ENCODE measurements at places on chromosomes 16 and 17.

DNA sequence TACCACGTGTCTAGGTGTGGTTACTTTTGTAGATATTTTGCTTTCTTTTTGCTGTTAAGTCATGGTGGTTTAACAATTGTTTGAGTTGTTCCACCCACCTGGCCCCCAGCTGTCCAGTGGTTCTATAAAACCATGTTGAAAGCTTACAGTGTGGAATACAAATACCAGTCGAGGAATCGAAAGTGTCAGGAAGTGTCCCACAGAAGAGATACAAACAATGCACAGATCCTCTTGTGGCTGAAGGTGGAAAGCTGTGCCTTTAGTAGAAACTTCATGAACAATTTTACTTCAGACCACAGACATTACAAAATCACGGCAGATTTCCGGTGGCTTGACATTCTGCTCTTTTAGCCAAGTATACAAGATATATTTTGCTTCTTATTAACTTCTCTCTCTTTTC lies 782.4 kb upstream of the SOX9 start:
- no peak for DNase-seq

DNA sequence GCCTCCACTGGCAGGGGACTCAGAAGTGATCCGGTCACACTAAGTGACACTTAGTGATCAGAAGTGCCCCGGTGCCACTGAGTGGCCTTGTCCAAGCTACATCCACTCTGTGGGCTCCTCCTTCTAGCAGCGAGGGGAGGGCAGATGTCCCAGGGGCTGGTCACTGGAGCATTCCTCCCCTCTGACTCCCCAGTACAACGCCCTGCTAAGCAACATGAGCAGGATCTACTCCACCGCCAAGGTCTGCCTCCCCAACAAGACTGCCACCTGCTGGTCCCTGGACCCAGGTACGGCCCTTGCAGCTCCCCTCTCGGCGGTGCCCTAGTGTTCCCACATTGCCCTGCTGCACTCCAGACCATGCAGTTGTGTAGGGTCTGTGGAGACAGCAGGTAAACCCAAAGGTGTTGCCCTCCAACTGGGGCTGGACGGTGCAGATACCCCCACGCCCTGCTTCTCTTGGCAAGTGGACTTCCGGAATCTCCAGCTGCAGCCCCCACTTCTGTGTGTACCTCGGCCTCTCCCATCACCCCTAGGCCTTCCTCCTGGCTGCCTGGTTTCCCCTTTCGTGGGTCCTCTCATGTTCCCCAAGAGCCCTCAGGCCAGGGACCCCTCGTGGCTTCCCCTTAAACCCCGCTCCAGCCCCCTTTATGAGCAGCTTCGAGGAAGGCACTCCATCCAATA lies 2.1 kb downstream of the ACE start:
- peak; percentile 28 for DNase-seq

GRCh38 chr16:76854234-76854633 lies 336.8 kb upstream of the MON1B start:
- DNase-seq, result no peak

DNA sequence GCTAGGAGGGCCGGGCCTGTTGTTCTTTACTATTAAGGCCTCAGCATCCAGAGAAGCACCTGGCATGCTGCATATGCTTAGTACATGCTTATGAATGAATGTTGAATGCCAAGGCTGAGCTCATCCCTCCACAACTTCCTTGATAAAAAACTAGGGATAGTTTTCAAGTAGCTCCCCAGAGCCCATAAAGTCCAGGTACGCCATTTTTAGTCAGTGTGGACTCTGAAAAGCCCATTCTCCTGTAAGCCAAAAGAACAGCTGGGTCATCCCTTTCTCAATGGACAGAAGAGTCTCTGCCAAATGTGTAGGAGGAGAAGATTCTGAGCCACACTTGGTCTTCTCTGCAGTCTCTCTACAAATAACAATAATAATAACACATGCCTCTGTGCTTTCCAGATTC lies 8.9 kb upstream of the ITGB3 start:
- DNase-seq, result no peak

- no peak for DNase-seq
Measured at GRCh38 chr16:53445534-53445933, 11.3 kb downstream of the RBL2 start.

DNA sequence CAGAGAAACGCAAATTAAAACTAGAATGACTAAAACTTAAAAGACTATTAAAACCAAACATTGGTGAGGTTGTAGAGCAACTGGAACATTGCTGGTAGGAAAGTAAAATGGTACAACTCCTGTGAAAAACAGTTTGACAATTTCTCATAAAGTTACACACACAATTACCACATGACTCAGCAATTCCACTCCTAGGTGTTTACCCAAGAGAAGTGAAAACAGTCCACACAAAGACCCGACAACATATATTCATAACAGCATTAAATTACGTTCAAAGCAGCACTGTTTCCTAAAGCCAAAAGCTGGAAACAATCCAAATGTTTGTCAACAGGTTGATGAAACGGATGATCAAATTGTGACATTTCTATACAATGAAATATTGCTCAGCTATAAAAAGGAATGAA lies 26.5 kb upstream of the ALOX12 start:
- no peak for DNase-seq

DNA sequence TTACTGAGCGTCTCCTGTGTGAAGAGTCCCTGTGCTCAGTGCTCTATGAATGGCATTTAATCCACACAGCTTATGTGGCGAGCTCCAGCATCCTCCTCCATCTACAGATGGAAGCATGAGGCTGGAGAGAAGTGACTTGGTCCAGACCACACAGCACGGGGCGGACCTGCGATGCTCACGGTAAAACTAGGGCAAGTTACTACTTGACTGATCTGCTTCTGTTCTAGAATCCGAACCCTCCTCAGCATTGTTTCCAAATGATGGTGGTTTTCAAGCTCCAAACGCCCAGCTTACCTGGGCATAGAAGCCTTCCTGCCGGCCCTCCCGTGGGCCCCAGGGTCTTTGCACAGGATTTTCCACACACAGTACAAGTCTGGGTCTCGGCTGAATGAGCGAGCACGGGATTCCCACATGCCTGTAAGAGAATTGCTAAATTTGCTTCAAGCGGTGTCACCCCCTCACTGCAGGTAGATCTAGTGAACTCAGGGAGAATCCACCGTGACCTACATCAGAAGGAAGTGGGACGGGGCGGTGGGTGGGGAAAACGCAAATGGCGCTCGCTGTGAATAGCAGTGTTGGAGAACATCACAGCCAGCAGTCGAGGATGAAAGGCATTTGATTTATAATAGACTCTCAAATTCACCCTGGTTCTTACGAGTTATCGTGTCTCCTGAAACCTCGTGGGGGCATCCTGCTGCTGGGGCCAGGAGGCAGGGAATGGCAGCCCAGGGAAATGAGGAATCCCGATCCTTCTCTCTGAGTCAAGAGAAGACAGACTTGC lies 101.1 kb downstream of the CMIP start:
- DNase-seq, result no peak

DNA sequence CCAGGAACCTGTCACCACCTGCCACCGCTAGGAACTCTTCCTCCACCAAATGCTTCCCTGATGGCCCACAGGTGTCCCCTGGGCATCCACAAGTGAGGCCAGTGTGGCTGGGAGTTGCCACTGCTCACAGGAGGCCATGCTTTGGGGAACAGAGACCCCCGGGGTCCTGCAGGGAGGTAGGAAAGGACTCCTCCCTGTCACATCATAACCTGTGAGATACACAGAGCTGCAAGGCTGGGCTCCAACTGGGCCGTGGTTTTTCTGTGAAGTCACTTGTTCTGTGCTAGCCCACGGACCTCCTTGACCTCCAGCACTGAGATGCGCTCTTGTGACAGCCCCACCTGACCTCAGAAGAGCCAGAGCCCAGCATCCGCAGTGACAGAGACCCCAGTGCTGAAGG lies 311.2 kb downstream of the C16orf95 start:
- no peak for DNase-seq

DNA sequence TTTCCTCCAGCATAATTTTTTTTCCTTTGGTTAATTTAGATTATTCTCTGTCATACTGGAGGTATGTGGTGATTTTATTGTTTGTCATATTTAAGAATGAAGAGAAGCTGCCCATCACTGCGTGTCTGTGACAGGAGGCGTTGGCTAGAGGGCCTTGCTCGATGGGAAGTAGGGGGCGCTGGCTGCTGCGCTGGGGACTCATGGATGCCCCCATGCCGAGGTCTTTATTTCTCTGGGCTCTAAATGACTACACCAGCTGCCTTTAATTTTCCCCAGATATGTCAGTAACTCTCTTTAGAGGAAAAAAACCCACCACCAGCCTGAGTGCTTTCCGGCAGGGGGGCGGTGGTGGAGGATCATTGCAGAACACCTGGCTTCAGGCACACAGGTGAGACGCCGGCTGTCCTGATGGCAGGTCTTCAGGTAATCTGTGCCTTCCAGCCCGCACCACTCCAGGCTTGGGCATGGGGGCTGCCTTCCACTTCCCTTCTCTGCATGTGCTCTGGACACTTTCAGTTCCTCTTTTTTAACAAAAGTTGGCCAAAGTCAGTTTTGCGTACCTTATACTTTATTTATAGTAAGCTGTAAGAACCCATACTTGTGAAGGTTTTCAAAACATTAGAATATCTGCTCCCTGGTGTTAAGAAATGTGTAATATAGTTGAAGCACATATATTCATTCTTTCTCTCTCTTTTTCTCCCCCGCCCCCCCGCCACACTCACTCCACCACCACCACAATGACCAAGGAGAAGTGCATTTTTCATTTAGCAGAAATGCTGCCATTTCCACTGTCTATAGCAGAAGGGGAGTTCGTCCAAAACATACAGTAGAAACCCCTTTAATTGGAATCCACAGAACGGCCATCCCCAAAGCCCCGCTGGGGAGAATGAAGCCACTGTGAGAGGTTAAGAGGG lies 192.7 kb downstream of the RPTOR start:
- no peak for DNase-seq

DNA sequence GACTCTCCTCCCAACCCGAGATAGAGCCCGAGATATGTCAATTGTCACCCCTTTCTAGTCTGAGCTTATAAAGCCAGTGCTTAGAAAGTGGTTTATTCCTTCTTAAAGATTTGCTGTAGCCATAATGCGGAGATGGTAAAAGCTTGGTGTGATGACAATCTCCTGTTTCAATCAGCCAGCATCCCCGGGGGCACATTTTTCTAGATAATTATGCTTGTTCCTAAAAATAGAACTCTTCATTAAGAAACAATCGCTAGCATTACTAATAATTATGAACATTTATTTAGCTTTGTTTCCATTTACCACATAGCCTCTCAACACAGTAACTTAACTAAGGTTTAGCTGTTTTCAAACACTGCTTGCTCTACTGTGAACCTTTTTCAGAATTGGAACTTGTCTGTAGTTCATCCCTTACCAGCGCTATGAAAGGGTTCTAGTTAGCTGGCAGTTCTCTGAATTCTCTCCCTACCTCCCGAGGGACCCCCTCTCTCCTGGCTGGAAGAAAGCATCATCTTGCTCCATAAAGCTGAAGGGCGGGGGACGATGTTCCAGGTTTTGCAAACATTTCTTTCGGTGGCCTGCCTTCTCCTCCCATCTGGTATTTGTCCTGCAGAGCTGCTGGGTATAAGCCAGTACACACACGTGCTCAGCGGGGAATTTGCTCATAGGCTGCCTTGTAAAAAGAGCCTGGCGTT lies 922 bp upstream of the MRPL58 start:
- DNase-seq, result no peak

DNA sequence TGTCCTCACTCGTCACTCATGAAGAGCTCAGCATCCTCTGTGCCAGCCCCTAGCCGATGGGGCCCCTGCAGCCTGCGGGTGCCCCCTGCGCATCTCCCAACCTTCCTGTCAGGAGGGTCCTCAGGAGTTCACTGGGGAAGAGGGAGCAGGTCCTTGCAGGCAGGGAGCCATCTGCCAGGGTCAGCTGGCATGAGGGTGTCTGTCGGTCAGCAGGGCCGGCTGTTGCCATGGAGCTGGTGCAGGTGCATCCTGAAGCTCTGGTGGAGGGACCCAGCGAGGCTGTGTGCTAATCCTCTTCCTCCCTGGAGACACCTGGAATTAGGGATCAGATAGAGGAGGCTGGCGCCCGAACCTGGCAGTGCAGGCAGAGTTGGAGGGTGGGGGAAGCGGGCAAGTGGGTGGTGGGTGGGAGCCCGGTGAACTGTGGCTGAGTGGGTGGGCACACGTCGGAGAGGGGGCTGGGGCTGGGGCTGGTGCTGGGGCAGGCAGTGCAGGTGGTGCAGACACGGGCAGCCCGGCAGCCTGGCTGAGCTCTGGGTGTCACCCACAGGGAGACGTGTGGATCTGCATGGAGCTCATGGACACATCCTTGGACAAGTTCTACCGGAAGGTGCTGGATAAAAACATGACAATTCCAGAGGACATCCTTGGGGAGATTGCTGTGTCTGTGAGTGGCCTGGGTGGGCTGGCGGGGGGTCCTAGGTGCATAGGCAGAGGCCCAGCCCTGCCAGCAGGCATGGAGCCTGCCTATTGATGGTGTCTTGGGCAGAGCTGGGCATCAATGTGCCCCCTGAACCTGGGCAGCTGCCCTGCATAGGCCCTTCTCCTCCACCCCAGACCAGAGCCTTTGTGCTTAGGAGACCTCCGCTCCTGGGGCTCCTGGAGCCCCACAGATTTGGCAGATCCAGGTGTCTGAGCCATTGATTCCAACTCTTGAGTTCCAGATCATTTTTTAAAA lies 17.4 kb downstream of the MAP2K3 start:
- DNase-seq, result no peak

- no peak for DNase-seq
Measured at GRCh38 chr16:54174750-54175149, 111.8 kb downstream of the IRX3 start.

DNA sequence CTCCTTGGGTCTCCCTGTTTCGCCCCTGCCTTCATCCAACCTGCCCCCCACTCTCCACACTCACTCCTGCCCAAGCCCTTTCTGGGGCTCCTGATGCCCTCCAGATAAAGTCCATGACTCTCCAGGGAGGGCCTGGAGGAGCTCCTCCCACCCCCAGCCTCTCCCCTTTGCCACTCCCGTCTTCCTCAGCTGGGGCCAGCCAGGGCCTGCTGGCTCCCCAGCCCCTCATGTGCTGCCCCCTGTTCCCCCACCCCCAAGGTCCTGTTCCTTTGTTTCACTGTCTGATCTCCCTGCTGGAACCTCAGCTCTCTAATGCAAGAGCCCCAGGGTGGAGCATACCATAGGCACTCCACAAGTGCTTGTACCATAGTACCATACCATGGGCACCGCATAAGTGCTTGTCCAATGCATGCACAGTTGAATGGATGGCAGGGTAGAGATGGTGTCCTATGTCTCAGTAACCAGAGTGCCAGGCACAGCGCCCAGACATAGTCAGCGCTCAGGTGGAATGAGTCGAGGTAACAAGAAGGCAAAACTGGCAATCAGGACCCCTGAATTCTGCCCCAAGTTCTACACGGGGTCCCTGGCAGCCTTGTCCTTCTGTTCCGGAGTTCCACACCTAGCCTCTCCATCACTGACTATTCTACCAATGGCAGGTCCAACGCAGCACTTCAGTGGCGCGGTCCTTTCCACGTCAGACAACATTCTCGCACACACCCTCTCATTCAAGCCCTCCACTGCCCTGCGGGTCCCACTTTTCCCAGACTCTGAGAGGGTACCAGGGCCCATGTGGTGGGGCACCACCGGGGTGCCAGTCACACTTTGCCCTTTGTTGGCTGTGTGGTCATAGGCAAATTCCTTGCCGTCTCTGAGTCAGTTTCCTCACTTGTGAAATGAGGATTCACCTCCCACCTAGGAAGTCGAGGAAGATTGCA lies 1.4 kb downstream of the PLCD3 start:
- no peak for DNase-seq

All from stimulated activated CD8-positive, alpha-beta memory T cell treated with anti-CD3 and anti-CD28 coated beads, Interleukin-4, amount 100 ng/mL, for 1 hour (primary cell).